ENCODE measurements at places on chromosomes 1 and 21.
A peak's percentile ranks its signal among the peaks of the same experiment; 100 is the strongest.

DNA sequence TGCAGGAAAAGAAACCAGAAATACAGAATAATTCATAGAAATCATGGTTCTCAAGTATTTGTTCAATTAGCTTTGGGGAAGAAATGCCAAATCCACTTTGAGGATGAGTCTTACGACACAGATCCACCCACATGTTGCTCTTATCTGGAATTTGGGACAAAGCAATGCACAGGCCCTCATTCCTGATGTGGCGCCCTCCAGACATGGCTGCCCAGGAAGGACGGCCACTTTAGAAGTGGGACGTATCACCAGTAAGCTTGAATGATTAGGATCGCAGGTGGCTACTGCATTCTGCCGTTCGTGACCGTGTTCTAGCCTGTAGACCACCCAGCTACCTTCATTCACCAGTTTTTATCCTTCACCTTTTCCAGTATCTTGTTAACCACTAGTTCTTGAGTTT lies 20.1 kb upstream of the NCMAP start:
- no peak for DNase-seq

- DNase-seq = no peak
Measured at GRCh38 chr1:61397935-61398334, 315.6 kb downstream of the NFIA start.

- DNase-seq = peak; percentile 39
Measured at GRCh38 chr1:177307771-177308170, 137.0 kb downstream of the BRINP2 start.

- peak; percentile 50 for DNase-seq
Measured at GRCh38 chr21:36437745-36438128, 42.2 kb downstream of the CLDN14 start.

GRCh38 chr1:2085080-2085479 lies 34.9 kb downstream of the PRKCZ start:
- no peak for DNase-seq

GRCh38 chr1:106584676-106585075 lies 471.8 kb upstream of the PRMT6 start:
- DNase-seq = no peak

- no peak for DNase-seq
Measured at GRCh38 chr1:199182186-199182843, 543.5 kb downstream of the PTPRC start.

DNA sequence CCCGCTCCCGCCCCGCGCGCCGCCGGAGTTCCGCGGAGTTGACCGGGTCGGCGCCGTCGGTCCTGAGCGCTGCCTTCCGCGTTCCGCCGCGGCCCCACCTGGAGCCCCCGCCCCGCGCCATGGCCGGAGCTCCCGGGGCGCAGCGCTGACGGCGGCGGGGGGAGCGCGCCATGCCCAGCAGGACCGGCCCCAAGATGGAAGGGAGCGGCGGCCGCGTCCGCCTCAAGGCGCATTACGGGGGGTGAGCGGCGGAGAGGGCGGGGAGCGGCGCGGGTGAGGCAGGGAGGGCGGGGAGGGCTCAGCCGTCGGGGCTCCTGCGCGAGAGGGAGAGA lies 216 bp downstream of the PRKCZ start:
- no peak for DNase-seq

GRCh38 chr1:194865383-194865782 lies 1679.0 kb upstream of the B3GALT2 start:
- no peak for DNase-seq

GRCh38 chr1:164813776-164814175 lies 254.8 kb downstream of the PBX1 start:
- no peak for DNase-seq

DNA sequence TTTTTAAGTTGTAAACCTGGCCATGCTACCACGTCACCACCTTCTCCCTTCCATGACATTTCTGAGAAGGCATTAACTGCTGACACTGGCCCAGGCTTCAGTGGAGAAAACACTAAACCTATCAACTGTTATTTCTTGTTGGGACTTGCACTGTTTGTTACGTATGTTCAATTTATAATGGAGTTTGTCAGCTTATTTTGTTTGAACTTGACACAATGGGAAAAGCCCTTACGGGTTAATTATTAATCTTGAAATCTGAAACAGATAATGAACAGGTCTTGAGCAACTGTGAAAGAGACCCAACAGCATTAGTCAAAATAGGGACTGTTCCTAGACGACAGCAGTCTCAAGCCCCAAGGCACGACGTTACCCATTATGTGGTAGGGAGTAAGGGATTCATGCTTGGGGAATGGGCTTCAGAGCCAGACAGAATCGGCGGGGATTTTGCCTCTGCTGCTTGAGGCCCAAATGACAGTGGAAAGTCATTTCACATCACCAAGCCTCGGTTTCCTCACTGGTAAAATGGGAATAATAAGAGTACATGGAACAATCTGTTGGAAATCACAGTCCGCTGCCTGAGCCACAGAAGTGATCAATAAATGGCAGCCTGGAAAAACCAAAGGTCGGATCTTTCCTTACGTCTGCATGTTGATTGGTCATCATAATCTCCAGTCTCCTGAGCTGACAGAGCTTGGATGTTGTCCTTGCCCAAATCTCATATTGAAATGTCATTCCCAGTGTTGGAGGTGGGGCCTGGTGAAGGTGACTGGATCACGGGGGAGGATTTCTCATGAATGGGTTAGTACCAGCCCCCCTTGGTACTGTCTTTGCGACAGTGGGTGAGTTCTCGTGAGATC lies 44.5 kb downstream of the TIAM1 start:
- no peak for DNase-seq

GRCh38 chr21:44967082-44968047 lies 27.5 kb downstream of the SLX9 start:
- DNase-seq = no peak

DNA sequence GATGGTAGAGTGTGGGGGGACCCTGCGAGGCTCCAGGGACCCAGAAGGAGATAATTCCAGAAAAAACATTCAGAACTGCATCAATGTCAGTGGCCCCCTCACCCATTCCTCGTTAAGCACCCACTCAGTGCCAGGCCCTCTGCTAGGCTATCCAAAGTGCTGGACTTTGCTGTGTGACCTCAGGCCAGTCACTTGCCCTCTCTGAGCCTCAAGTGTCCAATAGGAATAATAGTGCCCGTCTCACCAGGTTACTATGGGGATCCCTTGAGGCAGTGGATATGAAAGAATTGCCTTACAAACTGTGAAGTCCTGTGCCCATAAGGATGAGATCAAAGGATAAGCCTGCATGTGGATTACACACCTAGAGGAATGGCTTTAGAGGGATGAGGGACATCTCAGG lies 83.4 kb downstream of the IGSF21 start:
- no peak for DNase-seq

- DNase-seq = no peak
Measured at GRCh38 chr1:202804126-202804525, 4.1 kb downstream of the KDM5B start.

DNA sequence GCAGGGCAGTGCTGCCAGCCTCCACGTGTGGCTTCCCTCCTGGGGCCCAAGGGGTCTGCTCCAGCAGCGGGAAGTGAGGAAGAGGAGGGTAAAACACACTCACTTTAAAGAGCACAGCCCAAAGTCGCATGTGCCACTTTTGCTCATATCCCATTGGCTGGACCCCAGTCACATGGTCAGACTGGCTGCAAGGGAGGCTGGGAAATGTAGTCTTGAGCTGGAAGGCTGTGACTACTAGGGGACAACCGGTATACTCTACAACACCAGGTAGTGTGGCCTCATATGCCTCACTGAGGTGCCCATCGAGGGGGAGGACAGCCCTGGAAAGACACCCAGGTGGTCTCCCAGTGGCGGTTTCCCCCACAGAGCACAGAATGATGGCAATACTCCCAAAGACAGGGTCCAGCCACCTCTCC lies 45.2 kb downstream of the CAMK2N1 start:
- no peak for DNase-seq

- no peak for DNase-seq
Measured at GRCh38 chr1:228488818-228489674, 1.9 kb downstream of the RNF187 start.

GRCh38 chr1:115312742-115313141 lies 25.3 kb downstream of the NGF start:
- no peak for DNase-seq

- no peak for DNase-seq
Measured at GRCh38 chr1:115781851-115782250, 13.3 kb upstream of the CASQ2 start.

GRCh38 chr1:243471026-243471685 lies 215.3 kb downstream of the SDCCAG8 start:
- DNase-seq = no peak

Measured in fibroblast of skin of left quadriceps (primary cell).